ENCODE measurements at places on chromosomes 6 and 20.

GRCh38 chr20:33945391-33946081, 48.2 kb upstream of the RALY start:
- DNase-seq: no peak

DNA sequence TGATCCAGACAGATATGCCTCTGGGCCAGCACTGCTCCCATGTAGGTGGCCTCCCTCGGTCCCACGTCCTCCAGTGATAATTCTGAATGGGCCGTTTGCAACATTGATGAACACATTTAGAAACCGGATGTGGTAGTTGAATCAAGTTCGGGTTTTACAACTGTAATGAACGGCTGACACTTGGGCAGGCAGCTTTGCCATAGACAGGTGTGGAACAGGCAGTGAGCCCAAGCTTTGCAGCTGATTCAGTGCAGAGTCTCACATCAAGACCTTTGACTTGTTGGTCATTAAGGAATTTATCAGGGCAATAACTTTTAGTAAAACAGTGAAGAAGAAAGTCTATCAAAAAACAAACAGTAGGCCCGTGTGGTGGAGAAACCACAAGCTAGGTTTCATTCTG, 466.6 kb upstream of the AGPAT4 start:
- DNase-seq: no peak

- no peak for DNase-seq
Observed at GRCh38 chr6:107561306-107561705, 71.4 kb downstream of the SOBP start.

DNA sequence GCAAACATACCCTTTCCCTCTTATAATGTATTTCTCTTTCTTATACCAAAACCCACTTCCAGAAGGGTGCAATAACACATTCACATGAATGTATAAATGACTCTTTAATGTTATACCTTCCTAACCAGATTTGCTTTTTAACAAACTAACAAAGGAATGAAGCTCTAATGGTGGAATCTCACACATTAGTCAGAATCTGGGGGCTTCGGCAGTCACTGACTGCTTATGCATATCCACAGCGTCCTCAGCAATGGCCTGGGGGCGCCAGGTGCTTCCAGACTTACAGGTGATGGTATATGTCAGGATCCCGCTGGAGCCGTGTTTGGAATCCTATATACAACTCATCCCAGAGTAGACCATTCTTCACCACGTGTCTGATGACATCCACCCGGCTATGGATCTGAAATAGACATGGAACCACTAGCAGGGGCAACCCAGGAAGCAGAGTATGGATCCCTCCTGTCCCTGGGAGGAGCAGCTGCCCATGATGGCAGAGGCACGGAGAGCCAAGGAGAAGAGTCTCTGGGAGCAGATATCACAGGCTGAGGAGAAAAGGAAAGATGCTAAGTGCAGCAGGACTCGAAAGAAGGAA, 150.8 kb upstream of the RIPOR2 start:
- DNase-seq: no peak

DNA sequence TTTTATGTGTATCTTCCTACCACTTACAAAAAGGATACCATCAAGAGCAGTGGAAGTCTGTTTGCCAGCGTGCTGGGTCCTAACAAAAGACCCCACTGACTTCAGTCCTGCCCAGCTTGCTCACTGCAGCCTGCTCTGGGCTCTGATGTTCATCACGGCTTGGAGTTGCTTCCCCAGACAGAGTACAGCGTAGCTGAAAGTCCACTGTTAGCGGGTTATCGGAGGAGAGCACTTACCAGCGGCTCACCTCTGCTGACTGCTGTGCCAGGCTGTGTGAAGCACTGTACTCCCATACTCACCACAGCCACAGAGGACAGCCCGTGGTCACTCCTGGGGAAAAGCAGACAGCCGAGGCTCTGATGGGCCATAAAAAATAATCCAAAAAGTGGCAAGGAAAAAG, 40.2 kb downstream of the CTCFL start:
- DNase-seq: no peak

GRCh38 chr20:356745-357144, 9.8 kb downstream of the NRSN2 start:
- DNase-seq: no peak

DNA sequence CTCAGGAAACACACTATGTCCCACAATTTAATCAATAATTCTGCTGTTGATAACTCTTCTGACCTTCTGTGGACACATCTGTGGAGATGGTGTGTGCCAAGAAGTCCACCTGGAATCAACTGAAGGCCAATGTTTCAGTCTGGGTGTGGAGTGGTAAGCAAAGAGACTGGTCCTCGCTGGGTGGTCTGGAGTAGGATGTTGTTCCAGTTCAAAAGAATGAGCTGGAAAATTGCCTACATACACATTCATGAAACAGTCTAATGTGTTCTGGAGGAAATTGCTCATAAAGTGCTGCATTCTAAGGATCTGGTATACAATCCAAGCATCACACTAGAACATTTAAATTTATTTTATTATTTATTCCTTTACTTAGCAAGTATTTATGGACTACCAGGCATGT, 33.9 kb upstream of the TBX18 start:
- no peak for DNase-seq

- no peak for DNase-seq
Observed at GRCh38 chr20:24773751-24774201, 175.3 kb upstream of the CST7 start.

DNA sequence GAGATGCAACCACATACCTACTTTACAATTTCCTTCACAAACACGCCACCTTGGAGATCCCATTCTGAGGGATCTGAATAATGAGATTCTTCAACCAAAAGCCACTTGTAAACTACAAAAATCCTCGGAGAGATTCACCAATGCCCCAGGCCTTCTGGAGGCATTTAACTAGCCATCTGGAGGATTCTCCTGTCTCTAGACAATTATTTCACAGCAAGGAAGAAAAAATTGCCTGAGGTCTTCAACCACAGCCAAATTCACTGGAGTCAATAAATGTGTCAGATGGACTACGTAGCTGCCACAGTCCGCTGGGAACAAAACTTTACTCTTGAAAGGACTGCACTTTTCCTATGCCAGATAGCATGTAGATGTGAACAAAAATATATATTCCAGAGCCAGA, 19.0 kb upstream of the DCDC2 start:
- no peak for DNase-seq

DNA sequence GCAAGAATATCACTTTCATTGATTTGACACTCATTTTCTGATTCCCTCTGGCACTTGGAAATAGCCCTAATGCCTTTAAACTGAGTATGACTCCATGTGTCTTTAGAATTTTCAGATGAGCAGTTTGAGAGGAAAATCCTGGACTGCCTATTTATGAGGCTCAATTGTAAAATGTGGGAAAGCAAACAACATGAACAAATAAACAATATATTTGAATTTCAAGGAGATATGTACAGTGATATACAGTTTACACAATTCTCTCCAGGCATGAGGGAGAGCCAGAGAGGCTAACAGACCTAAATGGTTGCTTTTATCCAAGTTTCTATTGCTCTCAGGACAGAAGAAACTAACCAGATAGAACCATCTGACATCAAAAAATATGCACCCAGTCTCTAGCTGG, 748.2 kb upstream of the NRSN1 start:
- no peak for DNase-seq

DNA sequence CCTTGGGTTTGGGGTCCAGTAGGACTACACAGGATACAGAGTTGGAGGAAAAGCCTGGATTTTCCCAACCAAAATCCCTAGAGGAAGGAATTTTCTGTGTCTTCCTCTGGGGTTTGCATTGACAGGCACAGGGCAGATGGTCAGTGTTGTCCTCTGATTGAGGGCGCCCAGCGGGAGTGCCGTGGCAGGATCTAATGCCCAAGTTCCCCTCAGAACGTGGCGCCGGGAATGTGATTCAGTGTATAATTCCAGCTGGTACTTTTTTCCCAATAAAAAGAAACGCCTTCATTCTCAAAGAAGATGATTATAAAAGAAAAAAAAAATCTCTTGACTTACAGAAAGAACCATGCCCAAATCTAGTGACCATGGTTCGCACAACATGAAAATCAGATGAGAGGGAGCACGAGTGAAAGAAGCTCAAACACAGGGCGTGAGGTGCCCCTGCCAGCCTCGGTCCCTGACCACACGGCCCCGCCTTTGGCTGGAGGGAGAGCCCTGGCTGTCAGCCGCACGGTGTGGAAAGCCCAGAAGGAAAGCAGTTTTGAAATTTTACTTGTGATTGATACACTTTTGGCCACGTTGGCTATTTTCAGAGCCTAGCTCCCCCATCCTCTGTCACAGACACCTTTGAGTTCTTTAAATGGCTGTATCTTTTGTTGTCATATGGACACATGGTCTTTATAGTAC, 31.6 kb downstream of the VEGFA start:
- DNase-seq: no peak

GRCh38 chr6:166724576-166724975, 97.5 kb upstream of the RPS6KA2 start:
- DNase-seq: no peak

DNA sequence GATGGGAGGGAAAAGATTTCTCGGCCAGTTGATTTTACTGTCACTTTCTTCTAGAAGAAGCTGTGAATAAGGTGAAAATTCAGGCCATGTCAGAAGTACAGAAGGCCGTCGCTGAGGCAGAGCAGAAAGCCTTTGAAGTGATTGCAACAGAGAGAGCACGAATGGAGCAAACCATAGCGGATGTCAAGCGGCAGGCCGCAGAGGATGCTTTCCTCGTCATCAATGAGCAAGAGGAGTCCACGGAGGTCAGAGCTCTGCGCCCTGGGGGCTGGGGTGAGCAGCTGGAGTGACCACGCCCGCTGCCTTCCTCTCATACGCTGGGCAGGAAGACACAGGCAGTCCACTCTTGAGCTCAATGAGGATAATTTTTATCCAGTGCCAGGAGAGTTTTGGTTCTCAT, 21.8 kb upstream of the C20orf144 start:
- no peak for DNase-seq

GRCh38 chr6:24910331-24910960, 25.3 kb downstream of the RIPOR2 start:
- DNase-seq: no peak

DNA sequence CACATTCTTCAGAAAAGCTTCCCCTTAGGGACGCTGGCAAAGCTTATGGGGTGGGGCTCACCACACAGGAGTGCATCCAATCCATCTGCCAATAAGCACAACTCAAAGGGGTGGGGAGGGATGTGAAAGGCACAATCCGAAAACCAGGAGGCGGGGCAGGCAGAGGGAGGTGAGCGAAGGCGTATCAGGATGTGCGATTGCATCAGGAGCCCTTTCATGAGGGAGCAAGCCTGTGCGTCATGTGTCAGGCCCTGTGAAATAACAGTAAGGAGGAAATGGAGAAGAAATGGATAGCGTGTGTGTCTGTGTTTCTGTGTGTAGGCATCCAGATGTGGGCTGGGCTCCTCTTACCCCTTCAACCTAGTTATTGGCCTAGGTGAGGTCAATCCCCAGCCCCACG, 382.4 kb upstream of the CDH4 start:
- no peak for DNase-seq

GRCh38 chr6:102820098-102820497, 1426.6 kb downstream of the GRIK2 start:
- no peak for DNase-seq

DNA sequence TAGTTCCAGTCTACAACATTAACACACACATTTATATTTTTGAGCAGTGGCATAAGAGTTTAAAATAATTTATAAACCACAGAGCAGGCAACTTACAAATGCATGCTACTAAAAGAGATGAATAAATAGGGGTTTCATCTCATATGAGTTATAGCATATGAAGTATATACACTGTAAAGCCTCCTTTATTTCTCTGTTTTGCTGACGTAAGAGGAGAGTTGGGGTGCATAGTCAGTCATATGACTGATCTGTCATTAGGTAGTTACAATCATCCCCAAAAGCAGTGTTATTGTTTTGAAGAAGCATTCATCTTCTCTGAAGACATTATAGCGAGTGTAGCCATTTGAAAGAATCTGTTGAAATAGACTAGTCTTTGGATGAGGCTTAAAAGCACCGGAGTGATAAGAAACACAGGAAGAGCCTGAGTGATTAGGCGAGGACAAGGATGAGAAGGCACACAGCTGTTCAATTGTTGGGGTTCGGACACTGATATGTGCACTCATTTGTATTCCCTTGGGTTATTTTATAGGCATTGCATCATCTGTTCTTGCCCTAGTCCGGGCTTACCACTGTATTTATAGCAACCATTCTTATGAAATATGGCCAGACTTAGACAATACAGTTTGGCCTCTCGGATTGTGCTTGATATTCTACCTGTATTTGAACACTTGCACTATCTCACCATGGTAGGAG, 325.7 kb downstream of the SAMD5 start:
- no peak for DNase-seq

DNA sequence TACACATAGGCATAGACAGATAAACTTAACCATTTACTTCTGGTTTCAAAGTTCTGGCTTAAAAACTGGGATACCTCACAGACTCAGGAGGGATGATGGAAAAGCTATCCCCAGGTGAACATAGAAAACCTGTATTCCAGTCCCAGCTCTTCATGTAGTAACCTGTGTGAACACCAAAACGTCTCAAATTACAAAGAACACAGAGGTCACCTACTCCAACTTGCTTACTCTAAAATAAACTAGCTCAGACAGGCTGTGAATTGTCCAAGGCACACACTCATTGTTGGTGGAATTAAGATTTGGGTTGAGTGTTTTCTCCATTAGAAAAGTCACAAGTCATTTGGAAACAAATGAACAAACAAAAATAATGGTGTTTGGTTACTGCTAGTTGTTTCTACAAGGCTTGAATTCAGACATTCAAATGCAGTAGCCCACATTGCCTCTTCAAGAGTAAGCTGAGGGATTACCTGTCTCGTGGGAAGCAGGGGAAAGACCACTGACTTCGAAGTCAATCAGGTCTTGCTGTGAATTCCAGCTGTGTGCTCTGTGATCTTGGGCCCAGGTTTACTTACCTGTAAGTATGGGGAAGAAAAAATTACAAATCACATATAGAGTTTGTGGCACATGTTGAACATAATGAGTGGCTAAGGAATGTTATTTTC, 48.2 kb upstream of the LRRC1 start:
- DNase-seq: no peak

DNA sequence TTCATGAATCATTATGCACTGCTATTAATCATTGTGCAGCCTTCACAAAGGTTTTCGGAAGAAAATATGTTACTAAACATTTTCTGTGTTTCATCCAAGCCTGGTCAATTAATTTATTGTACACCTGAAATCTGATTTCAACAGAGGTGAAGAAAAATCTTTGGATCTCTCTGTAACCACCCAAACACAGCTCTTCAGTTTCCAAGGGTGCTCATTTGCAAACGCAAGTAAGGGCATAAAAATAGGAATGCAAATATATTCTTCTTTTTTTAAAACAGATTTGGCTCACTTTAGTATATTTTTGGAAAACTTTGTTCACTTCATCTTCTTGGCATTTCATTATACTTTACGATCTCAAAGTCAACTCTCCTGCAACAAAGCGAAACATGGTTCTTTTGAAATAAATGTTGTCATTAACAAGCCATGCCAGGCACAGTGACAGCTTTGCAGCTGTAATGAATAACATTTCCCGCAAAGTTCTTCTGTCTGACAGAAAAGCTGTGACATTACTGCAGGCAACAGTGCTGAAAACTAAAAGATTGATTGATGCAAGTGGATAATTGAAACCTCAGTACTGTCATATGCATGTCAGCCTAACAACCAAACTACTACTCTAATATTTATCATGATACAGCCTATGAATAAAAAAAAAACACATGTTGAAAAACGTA, 348.3 kb downstream of the FRK start:
- no peak for DNase-seq

- no peak for DNase-seq
Observed at GRCh38 chr6:137277971-137278637, 58.9 kb upstream of the IFNGR1 start.

- DNase-seq: no peak
Observed at GRCh38 chr6:246352-246751, 45.9 kb upstream of the DUSP22 start.

- no peak for DNase-seq
Observed at GRCh38 chr6:3297909-3298308, 39.2 kb downstream of the PSMG4 start.
